COLO829 (cell line): ENCODE measurements at places on chromosomes 3 and 15.

GRCh38 chr3:52685285-52685708, 416 bp downstream of the PBRM1 start:
- DNase-seq: peak; percentile 89

GRCh38 chr3:63656786-63657185, 4.3 kb downstream of the SNTN start:
- DNase-seq: no peak

- DNase-seq: peak; percentile 91
Measured at GRCh38 chr15:91319371-91320059, 219.5 kb downstream of the SV2B start.

DNA sequence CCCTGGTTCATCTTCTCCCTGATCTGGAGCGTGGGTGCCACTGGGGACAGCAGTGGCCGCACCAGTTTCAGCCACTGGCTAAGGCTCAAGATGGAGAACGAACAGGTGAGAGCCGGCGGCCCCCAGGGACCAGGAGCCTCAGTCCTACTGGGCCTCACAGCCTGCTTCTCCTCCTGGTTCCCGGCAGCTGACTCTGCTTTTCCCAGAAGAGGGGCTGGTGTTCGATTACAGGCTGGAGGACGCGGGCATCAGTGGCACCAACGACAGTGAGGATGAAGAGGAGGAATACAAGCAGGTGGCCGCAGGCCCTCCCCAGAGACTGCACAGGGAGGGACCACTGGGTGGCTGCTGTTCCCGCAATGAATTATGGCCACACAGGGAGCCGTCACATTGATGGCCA, 54.4 kb downstream of the DNAH1 start:
- no peak for DNase-seq

DNA sequence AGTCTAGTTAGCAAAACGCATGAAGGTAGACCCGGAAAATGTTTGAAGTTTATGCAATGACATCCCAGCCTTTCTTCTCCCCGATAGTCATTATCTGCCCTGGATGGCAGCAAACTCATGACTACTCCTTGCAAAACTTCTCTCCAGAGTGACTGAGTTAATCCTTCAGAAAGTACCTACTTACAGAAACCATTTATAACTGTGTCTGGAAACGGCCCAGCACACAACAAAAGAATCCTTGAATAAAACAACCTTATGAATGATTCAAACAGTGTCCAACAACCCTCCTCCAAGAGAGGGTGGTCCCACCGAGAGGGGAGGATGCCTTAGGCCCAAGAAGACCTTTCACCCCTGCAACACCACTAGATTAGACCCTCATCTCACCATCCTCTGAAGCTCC, 14.2 kb downstream of the ST8SIA2 start:
- no peak for DNase-seq
